NCI-H1417 treated with DMSO at 0.1 percent for 48 hours (cell line): ENCODE measurements at places on chromosomes 7 and 10.
A peak's percentile ranks its signal among the peaks of the same experiment; 100 is the strongest.

- no peak for DNase-seq
Measured at GRCh38 chr10:128147669-128148068, 21.4 kb upstream of the MKI67 start.

- DNase-seq: no peak
Measured at GRCh38 chr7:123051916-123052315, 56.4 kb upstream of the TAS2R16 start.

DNA sequence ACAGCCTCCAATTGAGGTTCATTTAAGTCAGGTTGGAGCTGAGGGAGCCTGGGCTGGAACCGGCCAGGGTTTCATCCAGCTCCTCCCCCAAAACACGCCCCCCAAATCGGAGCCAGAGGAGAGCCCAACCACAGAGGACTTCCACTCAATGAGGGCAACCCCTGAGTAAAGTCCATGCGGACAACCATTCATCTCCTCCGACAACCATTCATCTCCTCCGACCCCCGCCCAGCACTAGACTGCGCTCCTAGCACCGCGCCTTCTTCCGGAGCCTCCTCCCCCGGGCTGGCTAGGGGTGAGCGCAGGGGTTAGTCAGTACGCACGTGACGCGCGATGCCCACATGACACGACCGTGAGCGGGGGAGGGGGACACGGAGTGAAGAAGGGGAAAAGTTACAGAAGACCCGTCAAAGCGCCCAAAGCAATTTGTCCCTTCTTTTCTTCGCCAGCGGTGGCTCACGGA, 1.4 kb downstream of the MAGI2 start:
- DNase-seq: no peak

GRCh38 chr10:121579656-121580055, 18.6 kb downstream of the FGFR2 start:
- DNase-seq: no peak

DNA sequence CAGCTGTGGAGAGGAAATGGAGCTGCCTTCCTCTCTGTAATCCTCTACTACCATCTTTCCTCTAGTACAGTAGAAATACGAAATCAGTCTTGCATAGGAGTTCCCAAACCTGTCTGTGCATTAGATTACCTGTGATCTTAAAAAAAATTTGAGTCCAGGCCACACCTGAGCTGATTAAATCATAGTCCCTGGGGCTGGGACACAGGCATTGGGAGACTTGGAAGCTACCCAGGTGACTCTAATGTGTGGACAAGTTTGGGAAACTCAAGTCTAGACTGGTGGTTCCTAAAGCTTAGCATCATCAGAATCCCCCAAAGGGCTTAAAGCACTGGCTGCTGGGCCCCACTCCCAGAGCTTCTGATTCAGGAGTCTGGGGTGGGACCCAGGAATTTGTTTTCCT, 152.7 kb upstream of the GLI3 start:
- no peak for DNase-seq

GRCh38 chr7:130350945-130351790, 6.6 kb downstream of the CPA5 start:
- DNase-seq: peak; percentile 49

- no peak for DNase-seq
Measured at GRCh38 chr7:20393021-20393610, 62.4 kb downstream of the ITGB8 start.

- no peak for DNase-seq
Measured at GRCh38 chr7:51233374-51233773, 83.2 kb downstream of the COBL start.

DNA sequence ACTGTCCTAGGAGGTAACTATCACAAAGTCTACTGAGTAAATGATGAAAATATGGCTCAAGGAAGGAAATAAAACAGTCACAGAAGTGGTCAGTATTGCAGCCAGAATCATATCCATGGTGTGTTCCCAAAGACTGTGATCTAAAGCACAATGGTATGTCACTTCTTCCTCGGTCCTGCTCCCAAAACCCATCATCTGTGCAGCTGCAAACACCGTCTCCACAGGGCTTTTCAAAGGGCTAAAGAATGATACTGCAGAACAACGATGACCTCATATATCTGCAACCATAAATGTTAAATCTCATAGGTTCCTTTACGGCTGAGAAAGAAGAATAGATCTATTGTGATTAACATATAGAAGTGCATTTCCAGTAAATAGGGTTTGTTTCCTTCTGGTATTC, 465.0 kb downstream of the GRID1 start:
- DNase-seq: no peak

- DNase-seq: no peak
Measured at GRCh38 chr7:7231000-7231399, 48.7 kb downstream of the C1GALT1 start.

GRCh38 chr7:150939466-150939865, 38.7 kb downstream of the KCNH2 start:
- DNase-seq: no peak

- DNase-seq: no peak
Measured at GRCh38 chr10:106078895-106079576, 1085.5 kb downstream of the SORCS1 start.

- no peak for DNase-seq
Measured at GRCh38 chr10:120715171-120715570, 136.0 kb upstream of the WDR11 start.

GRCh38 chr7:67823345-67823744, 826.7 kb downstream of the TYW1 start:
- DNase-seq: no peak

DNA sequence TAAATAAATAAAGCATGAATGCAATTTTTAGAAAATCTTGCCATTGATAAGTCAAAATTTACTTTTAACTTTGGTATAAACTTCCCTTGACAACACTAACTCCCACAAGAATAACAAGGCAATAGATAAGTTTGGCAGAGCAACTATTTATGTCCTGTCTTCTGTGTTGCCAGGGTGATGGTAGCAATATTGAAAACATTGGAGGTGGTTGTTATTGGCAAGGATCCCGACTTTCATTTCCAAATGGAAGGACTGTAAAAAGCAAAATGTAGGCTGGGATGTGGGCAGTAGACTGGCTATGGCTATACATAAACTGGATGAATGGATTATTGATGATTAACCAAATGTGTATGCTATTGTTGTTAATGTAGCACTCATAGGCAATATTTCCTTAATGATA, 134.9 kb upstream of the CACNA2D1 start:
- no peak for DNase-seq

DNA sequence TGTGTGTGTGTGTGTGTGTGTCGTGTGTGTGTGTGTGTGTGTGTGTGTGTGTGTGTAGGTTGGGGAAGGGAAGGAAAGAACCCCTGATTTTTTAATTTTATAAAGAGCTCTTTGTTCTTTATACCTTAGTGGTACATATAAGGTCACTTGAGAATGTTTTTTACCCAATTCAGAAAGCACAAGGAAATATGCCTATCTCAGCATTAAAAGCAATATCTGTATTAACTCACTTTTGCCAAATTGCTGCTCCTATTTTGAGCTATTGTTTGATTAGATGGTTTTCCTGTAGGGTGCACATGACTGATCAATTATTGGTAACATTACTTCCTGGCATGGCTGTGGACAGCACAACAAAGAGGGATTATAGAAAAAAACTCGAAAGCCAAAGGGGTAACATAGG, 60.5 kb downstream of the SEMA3D start:
- no peak for DNase-seq

DNA sequence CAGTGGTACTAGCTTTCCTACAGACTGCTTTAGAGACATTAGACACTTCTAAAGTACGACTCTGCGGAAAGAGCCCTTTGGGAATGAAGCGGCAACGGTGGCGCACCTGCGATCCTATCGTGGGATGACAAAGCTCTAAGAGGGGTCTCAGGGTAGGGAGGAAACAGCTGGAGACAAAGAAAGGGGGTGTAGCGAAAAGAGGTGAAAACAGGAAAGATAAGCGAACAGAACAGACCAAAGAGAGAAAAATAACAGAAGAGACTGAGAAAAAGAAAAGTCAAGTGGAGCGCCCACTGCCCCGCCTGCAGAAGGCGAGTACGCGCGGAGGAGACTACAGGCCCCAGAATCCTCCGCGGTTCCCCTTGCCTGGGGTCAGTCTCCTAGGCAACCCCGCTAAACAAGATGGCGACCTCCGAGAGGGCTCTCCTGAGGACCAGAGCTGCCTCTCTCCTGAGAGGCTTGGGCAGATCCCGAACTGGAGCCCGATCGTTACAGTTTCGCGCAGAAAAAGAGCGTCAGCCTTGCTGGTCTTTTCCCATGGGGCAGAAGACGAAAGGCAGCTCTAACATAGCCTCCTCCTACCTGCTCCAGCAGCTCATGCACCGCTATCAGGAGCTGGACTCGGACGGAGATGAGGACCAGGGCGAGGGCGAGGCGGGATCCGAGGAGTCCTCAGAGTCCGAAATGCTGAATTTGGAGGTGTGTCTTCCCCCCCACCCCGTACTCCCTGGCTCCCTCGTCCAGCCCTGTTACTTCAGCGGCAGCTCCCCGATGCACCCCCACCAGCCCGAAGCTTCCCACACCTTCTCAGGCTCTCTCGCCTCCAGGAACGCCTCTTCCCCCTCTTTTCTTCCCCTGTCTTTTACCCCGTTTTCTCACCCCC, at the start of gene LRGUK:
LRGUK (plus strand) TSS at position 375 of the 883 bp plus-strand sequence; CDS start at position 403, 28 bp downstream.
- peak; percentile 45 for DNase-seq

- DNase-seq: no peak
Measured at GRCh38 chr7:78179211-78179610, 380.6 kb downstream of the PHTF2 start.

- no peak for DNase-seq
Measured at GRCh38 chr10:123135415-123136141, at the start of gene HMX3. Gene HMX3, plus strand, starts transcription at chr10:123135970. Its CDS starts 81 bp downstream, at chr10:123136051.

DNA sequence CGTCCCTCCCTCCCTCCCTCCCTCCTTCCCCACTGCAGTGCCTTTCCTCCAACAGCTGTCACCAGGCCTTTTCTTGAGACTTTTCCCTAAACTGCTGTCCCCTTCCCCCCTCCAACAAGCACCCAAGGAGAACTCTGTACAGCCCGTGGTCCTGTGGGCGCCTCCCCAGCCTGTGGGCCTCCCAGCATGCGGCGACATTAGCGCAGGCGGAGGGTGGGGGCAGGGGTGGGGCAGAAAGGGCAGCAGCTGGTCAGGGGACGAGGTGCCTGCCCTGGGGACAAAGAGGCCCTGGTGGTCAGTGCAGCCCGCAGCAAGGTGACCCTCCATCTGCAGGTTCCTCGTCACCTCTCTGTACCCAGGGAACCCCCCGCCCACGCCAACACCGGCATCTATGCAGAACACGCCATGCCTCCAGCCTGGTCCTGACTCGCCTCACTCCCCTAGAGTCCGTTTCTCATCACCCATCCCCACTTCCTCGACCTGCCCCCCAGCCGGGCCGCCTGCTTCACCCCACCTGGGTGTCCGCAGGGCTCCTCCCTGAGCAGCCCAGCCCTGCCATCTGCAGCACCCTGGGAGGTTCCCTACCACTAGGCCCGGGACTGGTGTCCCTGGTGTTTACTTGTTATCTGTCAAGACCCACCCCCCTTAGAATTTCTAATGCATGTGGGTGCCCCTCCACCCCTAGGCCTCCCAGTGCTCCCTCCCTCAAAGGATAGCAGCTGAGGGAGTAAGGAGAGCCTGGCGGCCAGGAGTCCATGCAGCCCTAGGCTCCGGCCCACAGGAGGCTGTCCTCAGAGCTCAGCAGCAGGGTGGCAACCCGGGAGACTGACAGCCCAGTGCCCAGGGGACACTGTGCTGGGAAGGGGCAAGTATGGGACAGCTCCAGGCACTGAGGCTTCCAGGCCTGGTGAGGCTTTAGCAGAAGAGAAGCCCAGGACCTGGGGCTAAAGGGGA, 147.8 kb downstream of the ARHGAP22 start:
- no peak for DNase-seq

GRCh38 chr7:131219312-131220041, 108.2 kb upstream of the MKLN1 start:
- no peak for DNase-seq

DNA sequence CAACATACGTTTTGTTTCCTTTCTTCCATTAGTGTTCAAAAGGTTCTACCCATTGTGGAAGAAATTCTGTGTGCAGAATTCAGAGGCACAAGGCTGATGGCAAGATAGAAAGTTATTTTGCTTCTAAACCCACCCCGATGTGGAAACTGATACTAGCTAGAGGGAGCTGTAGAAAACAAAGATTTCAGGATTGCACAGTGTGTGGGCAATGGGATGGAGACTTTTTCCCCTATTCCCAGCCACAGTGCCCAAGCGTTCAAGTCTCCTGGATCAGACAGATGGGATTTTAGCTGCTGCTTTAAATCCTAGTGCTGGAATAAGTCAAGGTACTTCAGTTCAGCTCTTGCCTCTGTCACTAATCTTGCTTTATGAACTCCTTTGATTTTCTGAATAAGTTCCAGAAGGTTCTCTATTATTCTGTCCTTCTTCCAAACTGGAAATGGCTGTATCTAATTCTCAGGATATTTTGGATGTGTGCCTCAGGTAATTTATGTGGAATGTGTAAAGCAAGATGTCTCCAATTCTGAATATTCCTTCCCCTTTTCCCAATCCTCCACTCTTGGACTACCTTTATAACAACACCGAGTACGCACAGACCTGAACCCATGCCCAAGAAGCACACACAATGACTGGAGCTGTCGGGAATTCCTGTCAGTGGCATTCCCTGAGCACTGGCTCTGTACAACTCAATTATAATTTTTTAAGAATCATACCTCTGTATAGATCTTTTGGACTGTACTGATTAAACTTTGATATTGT, 473.0 kb downstream of the PLXDC2 start:
- no peak for DNase-seq

GRCh38 chr10:84846658-84847316, 518.4 kb downstream of the CCSER2 start:
- DNase-seq: no peak

DNA sequence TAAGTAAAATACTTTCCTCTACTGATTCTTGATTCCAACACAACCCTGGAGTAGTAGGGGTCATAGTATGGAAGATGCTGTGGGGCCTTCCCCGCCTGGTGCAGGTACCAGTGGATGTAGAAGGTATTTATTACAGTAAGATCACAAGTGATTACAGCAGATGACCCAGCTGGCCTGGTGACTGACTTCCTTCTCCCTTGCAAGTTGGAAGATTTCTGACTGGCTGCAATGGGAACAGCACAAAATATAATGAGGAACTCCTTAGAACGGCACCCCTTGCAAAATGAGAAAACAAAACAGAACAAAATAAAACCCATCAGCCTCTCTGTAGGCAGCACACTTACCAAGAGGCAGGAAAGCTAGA, 61.7 kb upstream of the TARP start:
- DNase-seq: no peak

- DNase-seq: no peak
Measured at GRCh38 chr7:151056283-151056665, 1.4 kb downstream of the CDK5 start.

- DNase-seq: no peak
Measured at GRCh38 chr10:70115948-70116682, 16.5 kb downstream of the AIFM2 start.

DNA sequence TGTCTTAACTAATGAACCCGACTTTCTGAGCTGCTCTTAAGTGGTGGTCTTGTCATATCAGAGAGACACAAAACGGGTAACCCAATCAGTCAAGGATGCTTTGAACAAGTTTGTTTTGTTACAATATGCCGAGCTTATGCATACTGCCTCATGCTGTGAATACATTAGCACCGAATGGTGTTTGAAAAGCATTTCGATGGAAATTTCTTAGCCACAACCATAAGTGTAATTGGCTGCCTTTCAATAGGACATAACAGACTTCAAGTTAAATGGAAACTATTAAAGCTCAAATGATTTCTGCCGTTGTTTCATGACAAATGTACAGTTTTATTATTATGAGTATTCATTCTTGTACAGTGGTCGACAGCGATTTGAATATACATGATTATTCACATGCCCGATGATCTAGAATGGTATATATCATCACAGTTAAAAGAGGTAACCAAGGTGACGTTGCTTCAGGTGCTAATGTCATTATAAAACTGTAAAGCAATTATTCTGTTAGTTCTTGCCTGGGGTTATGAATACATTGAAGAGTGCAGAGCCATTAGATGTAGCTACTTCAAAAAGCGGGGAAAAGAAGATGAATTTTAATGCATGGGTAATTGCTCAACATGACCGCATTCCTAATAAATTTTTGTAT, 118.8 kb downstream of the EBF3 start:
- DNase-seq: peak; percentile 39
